Stimulated activated CD8-positive, alpha-beta memory T cell treated with anti-CD3 and anti-CD28 coated beads, Interleukin-2, amount 100 ng/mL, for 1 hour (primary cell): ENCODE measurements at places on chromosomes 5 and 9.

DNA sequence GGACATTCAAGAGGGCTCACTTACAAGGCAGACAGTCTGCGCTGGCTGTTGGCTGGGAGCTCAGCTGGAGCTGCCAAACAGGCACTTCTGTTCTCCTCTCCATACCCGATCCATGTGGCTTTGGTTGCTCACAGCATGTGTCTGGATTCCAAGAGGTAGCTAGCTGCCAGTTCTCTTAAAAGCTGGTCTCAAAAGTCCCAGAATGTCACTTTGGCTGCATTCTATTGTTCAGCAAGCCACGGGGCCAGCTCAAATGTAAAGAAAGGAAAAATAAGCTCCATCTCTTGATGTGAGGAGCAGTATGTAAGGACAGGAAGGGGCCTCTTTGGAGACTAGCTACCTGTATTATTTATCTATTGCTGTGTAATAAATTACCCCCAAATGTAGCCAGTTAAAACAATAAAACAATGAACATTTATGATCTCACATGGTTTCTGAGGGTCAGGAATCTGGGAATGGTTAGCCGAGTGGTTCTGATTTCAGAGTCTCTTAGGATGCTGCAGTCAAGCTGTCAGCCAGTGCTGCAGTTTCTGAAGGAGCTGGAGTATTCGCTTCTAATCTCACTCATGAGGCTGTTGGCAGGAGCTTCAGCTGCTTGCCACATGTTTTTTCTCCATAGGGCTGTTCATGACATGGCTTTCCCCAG is 112.7 kb upstream of the CLINT1 start:
- DNase-seq, result no peak

- no peak for DNase-seq
These were observed 131.8 kb downstream of the PCSK5 start for GRCh38 chr9:76022317-76022716.

DNA sequence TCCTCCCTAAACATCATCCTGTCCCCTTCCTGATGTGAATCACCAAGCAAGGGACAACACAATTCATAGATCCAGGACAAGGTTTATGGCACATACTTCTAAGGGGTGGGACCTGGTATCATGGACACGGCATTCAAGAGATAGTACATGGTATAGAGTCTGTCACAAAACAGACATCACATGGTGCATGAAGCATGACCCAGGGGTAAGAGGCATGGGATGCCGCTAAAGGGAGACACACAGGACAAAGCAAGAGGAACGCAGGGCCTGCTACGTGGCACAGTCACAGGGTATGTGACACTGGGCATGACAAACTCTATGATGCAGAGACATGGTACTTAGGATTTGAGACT is 20.7 kb downstream of the GSN start:
- DNase-seq, result no peak

DNA sequence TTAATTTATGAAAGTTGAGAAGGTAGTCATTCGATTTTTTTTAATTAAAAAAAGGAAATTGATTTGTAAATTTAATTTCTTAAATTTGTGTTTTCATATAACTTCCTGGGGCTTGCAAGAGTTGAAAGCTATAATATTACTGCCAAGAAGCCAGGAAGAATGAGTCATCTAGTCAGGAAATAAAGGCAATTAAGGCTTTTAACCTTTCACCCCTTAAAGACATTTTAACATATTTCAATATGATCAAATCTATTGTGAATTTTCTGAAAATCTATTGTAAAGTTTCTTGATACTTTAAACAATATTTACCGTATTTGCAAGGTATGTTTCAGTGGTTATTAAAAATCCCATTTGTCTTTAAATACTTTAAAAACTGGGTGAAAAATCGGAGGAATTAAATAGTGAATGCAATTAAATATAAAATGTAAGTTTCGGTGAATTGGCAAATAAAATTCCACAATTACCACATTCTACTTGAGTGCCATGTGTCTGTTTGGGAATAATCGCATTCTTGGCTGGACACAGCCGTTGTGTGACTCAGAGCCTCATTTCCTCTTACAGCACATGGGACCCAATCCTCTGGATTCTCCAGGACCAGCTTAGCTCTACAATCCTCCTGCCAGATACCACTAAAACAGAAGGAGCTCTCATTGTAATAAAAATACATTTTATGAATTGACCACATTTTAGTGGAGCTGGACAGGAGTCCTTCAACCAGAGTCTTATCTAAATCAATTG is 310.7 kb downstream of the HCN1 start:
- no peak for DNase-seq

DNA sequence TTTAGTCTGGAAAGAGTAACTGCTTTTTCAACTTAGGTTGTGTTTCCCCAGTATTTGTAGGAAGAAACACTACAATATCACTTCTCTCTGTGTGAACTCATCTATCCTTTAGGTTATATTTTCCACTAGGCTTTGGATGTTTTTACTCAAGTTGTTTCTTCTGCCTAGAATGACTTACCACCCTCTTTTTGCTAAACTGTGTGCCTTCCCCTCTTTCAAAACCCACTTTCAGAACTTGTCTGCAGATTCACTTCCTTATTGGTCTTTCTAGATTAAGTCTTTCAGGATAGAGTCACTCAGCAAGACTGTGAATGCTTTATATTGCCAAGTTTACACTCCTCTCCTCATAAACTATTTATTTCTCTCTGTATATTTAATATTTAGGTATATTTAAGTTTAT is 14.2 kb upstream of the CAST start:
- no peak for DNase-seq

DNA sequence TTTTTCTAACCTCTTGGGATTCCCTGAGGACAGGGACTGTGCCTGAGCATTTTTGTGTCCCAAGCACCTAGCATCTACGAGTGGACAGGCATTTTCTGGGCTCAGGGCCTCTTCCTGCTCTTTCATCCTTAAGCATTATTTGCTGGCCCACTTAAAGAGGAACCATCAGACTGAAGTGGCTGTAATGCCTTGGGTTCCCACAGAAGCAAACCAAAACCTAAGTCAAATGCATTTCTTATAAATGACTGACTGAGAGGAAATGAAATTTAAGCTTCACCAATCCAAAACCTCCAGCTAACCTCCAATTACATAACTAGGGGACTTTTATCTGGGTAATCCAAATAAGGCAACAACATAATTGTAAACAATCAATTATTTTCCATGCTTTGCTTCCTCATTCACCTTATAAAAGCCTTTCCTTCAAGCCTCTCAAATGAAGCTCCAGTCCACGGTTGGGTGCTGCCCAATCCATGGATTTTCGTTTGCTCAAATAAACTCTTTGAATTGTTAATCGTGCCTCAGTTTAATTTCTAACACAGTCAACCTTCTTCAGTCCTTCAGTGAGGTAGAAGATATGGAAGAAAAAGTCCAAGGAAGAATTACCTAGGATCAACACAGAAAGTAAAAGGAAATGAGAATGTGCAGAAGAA is 25.3 kb upstream of the SLC31A2 start:
- no peak for DNase-seq

GRCh38 chr5:87115839-87116364 is 151.8 kb upstream of the RASA1 start:
- no peak for DNase-seq

DNA sequence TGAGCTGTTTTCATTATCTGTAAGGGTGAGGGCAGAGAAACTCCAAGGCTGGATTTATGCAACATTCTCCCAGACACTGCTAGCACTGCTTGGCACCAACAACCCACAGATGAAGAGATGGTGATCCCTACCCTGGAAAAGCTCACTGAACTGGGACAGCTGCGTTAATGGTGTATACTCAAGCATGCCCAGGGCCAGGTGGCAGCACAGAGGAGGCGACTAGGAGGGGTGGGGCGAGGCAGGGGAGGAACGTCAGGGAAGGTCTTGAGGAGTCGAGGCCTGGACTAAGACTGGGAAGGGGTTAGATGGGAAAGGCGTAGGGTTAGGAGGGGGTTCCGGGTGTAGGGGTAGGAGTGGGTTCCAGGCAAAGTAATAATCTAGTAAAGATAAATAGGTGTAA is 73.1 kb upstream of the TBC1D9B start:
- no peak for DNase-seq

DNA sequence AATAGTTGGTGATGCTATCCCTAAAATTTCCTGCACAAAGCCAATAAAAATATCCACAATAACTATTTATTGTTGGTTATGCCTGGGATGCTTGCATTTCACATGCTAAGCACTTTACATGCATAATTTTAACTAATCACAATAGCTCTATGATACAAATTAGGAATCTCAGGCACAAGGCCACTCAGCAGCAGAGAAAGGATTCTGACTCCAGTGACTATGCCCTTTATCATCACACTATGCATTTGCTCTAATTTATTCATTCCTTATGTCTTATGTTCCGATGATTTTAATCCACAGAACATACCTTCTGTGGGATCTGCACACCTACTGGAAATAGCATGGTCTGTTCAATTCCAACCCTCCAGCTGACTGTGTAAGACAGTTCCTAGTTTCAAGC is 476.1 kb downstream of the TMEM232 start:
- no peak for DNase-seq

- no peak for DNase-seq
These were observed 3.6 kb upstream of the PTGR1 start for GRCh38 chr9:111603041-111603440.

- no peak for DNase-seq
These were observed 99.5 kb downstream of the PAX5 start for GRCh38 chr9:36934478-36935065.

- no peak for DNase-seq
These were observed 12.8 kb upstream of the PRSS3 start for GRCh38 chr9:33782395-33783152.

DNA sequence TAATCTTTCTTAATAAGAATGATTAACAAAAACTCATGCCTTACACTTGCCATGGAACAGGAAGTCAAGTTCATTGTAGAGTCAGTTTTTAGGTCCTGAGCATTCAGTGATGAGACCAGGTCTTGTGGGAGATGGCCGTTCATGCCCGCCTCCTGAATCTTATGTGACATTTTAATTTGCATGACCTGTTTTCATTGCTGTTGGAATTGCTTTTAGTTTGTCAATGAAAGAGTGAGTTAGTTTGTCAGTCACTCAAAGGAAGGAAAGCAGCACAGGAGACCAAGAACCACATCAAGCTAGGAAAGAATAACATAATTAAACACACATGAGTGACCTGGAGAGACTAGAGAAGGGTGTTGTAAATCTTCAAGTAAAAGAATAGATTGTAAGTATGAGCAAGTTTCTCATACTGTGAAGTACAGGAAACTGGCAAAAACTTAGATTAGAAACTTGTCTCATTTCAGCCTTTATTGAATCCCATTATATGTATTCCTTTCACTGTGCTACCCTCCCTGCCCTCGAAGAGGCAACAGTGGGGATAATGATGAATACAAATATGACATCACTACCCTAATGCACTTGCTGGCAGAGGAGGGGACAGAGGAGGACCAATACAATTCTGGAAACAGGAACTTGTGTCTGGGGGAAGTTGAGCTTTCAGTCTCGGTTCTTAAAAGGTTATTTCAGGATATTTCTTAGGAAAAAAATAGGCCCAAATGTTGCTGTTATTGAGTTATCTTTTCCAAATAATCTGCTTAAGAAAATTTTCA is 64.3 kb upstream of the C6 start:
- no peak for DNase-seq

DNA sequence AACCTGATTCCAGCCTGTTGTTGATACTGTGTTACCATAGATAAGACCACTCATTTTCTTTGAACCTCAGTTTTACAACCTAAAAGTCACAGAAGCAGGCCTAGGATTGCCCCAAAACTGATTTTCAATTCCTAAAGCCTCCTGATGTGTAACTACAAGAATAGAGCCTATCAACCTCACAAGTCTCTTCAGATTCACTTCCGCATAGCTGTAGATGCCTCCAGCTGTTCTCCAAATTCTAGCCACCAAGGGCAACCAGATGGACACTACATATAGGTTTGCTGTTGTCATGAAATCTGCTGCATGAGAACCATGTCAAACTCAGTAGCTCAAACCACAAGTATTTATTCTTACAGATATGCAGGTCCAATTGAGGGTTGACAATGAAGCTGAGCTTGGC is 143.5 kb downstream of the SPATA31D1 start:
- DNase-seq, result no peak

DNA sequence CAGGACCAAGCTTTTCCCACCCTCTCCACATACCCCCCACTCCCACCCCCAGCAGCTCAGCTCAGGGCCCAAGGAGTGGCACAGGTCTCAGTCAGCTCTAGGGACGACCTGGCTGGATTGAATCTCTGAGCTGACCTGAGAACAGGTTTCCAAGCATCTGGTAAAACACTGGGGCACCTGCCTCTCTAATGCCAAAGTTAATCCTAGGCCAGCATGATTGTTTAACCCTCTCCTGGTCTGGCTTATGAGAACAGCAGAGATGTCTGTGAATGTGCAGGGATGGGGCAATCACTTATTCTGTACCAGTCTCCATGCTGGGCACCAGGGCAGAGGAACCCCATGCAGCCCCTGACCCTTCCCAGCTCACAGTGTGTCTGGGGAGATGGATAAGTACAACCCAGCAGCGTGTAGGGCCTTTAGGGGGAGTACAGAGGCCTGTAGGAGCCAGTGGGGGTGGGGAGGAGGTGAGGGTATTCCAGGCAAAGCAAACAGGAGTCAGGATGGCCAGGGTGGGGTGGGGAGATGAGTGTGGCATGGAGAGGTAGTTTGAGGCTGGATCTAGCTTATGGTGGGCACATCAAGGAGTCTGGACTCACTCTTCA is 678 bp upstream of the KIF12 start:
- DNase-seq, result no peak

DNA sequence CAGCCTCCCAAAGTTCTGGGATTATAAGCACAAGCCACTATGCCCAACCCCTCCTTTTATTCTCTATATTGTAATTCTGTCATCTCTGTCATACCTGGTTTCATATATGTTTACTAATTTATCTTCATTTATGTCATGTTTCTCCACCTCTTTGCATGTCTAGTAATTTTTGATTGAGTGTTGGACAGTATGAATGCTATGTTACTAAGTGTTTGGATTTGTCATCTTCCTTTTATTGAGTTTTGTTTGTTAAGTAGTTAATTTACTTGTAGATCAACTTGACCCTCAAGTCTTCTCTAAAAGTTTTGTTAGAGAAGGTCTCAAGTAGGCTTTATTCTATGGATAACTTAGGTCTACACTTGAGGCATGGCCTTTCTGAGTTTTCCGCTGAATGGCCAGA is 17.2 kb upstream of the CACNA1B start:
- DNase-seq, result no peak

DNA sequence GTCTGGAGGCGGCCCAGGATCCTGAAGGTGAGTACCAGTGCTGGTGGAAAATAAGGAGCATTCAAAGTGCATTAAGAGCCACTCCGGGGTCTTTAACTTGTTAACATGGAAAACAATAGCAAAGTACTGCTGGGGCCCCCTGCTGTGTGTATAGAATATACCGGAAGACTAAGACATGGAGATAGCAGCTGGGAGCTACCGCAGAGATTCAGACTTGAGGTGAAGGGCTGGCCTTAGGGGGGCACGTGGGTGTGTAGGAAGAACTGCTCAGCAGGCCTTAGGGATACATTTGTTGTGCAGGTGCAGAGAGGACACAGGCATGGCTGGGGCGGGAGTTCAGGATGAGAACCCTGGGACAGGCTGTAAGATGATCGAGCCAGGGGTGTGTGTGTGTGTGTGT is 1.2 kb upstream of the DMRT1 start:
- no peak for DNase-seq

DNA sequence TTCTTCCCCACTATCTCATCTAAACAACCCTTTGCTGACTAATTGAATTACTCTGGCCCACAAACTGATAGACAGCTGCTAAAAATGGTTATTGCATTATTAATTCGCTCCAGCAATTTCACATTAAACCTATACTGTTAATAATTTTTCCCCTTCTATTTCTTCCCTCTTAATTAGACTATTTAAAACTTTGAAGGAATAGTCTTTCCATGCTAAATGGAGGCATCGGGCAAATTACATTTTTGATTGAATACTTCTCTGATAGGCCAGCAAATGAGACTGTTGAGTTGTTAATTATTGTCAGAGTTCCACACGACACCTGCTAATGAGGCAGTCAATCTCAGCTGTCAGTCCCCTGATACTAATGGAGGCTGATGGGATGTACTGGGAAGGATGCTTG is 242.5 kb downstream of the TRIM32 start:
- DNase-seq, result no peak
